ENCODE measurements at places on chromosomes 4 and X.

- DNase-seq: no peak
These were observed 28.7 kb downstream of the UGT2B7 start for GRCh38 chr4:69124941-69125340.

- DNase-seq: no peak
These were observed 12.8 kb downstream of the TBC1D9 start for GRCh38 chr4:140743194-140743931.

DNA sequence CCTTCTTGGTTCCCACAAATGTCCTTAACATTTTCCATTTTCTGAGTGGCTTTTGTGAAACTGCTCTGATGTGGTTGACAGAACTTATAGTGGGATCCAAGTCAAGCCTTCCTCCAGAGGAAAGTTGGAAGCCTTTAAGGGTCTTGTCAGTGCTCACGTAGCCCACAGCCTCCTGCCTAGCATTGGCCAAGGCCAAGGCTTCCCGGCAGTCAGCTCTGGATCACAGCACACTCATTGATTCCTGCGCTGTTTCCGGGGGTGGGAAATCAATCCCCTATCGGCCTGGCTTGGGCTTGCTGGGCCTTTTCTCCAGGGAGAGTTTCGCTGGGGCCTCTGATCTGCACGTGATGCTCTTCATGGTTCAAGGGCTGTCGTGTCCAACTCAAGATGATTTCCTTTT is 76.1 kb downstream of the SLC9A6 start:
- no peak for DNase-seq

DNA sequence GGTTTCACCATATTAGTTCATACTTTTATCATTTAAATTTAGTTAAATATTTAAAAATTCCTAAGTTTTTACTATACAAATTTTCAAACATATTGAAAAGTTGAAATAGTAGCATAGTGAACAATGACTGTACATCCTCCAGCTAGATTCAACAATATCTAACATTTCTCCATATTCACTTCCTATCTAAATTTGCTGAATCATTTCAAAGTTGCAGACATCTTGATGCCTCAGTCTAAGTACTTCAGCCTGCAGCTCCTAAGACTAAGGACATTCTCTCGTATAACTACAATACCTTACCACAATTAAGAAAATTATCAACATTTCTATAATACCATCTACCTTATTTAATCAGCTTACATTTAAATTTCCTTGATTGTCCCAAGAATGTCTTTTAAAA is 132.7 kb downstream of the TMEM164 start:
- no peak for DNase-seq

GRCh38 chr4:96652158-96652557 is 812.3 kb downstream of the PDHA2 start:
- no peak for DNase-seq

- DNase-seq: no peak
These were observed 188.0 kb upstream of the C1QTNF7 start for GRCh38 chr4:15239866-15240265.

DNA sequence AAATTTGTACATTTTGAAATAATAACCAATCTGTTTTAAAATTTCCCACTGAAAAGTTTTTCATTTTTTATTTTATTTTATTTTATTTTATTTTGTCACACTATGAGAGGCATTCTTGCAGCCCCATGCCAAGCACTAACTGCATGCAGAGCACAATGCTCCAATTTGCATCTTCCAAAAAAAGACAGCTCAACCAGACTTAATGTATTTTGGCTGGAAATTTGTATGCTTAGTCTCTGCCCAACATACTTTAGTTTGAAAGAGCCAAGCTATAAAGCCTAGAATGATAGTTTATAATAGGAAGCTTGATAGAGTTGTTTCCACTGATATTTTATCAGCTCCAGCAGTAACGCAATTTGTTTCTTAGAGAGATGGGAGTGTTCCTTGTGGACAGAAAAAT is 235.5 kb downstream of the GALNTL6 start:
- DNase-seq: no peak

- DNase-seq: no peak
These were observed 27.7 kb upstream of the MOB1B start for GRCh38 chr4:70874268-70875156.

DNA sequence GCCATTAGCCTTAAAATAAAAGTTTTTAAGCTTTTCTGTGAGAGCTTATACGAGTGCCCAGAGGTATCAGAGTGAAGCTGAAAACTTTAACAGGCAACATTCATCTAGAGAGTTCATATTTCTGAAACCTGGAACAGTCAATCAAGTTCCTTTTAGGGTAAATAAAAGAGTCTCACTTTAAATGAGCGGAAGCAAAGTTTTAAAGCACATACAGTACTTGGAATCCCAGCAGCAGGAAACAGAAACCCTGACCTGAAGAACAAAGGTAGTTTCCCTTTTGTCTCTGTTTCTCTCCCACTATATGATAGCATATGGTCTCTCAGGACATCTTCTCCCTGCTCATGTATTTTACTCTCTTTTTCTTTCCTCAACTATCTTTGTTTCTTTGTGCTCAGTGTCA is 153.0 kb downstream of the ASB9 start:
- DNase-seq: no peak

DNA sequence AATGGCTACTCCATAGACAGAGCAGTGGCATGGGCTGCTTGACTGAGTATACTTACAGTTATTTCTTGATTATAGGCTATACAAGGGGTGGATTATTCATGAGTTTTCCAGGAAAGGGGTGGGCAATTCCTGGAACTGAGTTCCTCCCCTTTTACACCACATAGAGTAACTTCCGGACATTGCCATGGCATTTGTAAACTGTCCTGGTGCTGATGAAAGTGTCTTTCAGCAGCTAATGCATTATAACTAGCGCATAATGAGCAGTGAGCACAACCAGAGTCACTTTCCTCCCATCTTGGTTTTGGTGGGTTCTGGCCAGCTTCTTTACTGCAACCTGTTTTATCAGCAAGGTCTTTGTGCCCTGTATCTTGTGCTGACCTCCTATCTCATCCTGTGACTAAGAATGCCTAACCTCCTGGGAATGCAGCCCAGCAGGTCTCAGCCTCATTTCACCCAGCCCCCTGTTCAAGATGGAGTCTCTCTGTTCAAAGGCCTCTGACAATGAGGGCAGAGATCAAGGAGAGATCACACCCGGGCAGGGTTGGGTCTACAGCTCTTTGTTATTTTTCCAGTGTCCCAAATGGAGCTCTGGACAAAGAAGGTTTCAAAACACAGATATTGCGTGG is 468.4 kb upstream of the PRKX start:
- DNase-seq: no peak

GRCh38 chr4:54165011-54165410 is 64.1 kb upstream of the PDGFRA start:
- DNase-seq: no peak

DNA sequence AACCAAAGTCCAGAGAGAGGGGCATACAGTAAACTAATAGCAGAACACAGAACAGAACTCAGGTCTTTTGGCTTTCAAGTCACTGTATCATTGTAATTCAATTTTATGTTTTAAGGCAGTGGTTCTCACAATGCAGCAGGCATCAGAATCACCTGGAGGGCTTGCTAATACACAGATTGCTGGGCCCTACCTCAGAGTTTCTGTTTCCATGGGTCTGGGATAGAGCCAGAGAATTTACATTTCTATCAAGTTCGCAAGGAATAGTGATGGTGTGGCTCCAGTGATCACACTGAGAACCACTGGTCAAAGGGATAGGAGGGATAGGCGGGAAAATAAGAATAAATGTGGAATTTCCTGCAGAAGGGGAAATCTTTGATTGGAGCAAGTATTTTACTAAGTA is 36.7 kb downstream of the LANCL3 start:
- DNase-seq: no peak

- DNase-seq: peak; percentile 22
These were observed 28.2 kb downstream of the NSD2 start for GRCh38 chr4:1899149-1900086.

DNA sequence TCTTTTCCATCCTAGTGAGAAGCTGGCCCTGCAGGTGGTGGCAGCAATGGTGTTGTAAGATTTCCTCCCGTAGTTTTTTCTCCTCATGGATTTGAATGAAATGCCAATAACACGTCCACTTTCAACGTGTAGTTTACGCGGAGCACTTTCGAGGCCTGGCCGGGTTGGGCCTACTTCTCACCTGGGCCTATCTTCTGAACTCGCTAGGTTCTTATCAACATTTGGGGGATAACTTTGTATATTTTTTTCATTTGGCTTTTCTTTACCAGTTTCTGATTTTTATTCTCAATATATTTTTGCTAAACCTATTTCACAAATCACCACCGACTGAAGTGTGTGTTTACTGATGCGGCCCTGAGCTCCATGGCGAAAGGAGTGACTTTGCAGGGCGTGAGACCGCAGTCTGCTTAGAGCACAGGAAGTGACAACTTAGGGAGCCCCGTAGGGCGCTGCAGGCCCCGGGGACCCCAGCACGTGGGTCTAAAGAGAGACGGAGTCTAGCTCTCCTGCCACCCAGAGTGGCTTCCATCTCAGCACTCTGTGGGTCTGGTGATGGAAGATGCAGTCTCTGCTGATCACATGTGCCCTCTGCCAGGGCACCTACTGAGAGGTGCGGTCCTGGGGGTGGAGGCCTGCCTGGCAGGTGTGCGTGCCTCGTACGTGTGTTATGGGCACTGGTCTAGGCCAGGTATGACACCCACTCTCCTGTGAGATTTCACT is 29.1 kb downstream of the NELFA start:
- DNase-seq: no peak

DNA sequence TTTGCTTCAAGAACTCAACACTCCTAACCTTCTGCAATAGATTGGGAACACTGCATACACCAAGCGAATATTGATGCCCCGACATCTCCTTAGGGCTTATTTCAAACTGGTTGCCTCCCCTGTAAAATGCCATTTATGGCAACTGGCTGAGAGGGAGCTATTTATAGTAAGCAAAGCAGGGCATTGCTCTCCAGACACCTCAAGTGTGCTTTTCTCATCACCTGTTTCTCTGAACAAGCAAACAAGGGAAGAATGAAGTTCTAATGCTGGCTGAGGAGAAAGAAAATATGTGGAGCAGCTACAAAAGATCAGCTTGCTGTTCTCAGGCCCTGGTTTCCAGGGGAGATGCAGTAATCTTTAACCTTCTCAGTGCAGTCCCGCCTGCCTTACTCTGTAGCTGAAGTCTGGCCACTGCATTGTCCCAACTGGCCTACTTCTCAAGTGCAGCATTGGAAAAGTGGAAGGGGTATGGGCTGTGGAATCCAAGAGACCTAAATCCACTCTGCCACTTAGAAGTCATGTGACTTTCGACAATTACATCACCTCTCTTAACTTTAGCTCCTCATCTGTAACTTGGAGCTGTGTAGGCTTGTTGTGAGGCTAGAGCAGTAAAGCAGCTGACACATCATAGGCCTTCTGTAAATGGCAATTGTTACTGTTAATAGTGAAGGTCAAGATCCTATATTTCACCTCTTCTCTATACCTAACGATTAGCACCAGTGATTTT is 47.9 kb upstream of the FGF13 start:
- no peak for DNase-seq

DNA sequence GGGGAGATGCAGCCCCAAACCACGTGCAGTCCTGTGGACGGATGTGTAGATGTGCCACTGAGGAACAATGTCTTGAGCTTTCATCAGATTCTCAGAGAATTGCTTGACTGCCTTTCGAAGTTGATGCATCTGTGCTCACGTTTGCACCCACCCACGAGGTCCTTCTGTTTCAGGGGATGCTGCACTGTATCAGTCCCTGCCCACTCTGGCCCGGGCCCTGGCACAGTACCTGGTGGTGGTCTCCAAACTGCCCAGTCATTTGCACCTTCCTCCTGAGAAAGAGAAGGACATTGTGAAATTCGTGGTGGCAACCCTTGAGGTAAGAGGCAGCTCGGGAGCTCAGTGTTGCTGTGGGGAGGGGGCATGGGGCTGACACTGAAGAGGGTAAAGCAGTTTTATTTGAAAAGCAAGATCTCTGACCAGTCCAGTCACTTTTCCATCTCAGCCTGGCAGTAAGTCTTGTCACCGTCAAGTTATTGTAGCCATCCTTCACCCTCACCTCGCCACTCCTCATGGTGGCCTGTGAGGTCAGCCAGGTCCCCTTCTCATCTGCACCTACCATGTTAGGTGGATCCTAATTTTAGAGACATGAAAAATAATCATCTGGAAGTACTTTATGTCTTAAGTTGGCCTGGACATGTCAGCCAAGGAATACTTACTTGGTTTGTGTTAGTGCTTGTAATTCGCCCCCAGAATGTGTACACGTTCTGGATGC is 36.4 kb upstream of the MSANTD1 start:
- no peak for DNase-seq

DNA sequence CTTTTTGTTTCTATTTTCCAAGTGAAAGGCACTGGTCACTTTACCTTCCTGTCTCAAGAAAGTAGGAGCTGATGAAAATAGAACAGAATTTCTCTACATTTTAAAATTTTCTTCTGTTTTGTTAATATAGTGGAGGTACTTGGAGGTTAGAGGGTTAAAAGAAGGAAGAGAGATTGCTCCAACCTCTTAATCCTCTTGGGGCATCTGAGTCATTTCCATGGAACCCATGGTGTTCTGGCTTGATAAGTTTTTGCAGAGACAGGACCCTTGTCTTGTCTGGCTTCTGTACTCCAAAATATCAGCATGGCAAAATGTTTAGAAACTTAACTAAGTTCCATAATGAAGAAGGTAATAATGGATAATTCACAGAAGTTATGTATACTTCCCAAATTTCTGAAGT is 727.2 kb downstream of the C4orf33 start:
- DNase-seq: no peak

DNA sequence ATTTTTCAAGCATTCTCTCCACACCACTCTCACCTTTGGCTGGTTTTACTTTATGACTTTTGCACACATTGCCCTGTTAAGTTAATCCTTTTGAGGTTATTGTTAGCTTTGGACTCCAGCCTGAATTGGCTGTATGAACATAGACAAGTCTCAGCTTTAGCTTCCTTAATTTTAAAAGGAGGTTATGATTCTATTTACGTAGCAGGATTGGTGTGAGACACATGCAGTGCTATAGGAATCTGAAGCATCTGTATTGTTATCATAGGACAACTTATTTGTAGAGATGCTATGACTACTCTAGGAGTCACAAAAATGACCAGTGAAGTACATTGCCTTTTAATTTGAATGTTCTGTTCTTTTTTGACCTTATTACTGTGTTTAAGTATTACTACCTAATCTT is 15.7 kb downstream of the PGAM4 start:
- DNase-seq: no peak

DNA sequence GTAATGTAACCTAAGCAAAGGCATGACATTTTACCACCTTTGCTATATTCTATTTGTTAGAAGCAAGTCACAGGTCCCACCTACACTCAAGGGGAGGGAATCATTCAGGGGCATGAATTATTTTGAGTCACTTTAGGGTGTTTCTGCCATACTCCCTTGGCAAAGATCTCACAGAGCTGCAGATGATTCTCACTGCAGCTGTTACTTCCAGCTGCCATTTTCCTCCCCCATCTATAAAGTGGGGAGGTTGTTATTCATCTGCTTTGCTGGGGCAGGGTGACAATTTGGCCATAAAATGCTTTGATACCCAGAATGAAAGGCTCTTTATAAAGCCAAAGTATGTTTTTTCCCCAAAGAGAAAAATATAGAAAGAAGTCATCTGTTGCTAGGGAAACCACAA is 136.5 kb upstream of the SMIM31 start:
- no peak for DNase-seq

DNA sequence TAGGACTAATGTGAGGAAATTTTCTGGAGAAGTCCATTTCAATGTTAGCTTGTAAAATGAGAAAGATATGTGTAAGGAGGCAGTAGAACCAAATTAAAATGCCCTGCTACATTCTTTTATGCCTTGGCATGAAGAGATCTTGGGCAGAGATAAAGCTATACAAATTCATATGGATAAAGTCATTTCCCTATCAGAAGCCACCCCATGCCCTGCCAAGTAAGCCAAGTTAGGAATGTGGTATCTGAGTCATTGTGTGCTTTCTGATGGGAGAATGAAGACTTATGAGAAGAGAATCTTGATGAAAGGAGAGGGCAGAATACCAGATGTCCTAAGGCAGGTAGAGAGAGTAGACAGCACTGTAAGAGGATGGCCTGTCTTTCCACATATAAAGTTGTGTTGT is 83.7 kb downstream of the TEX13A start:
- no peak for DNase-seq

Measured in NCI-H187 treated with DMSO at 0.1 percent for 48 hours (cell line).